ENCODE measurements at places on chromosomes 13 and 19.

DNA sequence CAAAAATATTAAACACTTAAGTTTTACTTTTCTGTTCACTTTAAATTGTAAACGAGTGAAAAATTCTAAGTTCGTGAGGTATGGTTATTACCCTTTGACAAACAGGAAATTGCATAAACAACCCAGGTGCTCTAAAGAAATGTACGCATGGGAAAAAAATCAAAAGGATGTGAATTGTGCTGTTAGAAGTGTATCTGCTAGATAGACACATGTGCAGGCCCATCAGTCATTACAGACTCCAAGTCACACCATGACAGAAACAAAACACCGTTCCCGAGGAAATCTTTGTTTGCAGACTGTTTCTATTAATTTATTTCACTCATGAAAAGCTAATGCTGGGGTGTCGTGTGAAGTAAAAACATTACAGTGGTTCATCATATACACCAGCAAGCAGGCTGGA, 17.0 kb upstream of the DOCK9 start:
- H3K27ac ChIP-seq: no peak overlapping the region
- no peak overlapping the region for H3K4me3 ChIP-seq
- H3K36me3 ChIP-seq: no peaks in the 10 kb centered on the region
- no peaks in the 10 kb centered on the region for H3K27me3 ChIP-seq
- no peak for DNase-seq

DNA sequence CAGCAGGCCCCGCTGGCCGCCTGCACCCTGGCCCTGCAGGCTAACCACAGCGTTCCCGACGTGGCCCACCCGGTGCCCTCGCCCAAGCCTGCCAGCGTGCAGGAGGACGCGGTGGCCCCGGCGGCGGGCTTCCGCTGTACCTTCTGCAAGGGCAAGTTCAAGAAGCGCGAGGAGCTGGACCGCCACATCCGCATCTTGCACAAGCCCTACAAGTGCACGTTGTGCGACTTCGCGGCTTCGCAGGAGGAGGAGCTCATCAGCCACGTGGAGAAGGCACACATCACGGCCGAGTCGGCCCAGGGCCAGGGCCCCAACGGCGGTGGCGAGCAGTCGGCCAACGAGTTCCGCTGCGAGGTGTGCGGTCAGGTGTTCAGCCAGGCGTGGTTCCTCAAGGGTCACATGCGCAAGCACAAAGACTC, 72.1 kb downstream of the ZNF536 start:
- no peak overlapping the region for H3K27ac ChIP-seq
- H3K4me1 ChIP-seq: peaks cover 2% of the 10 kb centered on the region
- no peaks in the 10 kb centered on the region for H3K27me3 ChIP-seq
- no peaks in the 10 kb centered on the region for H3K36me3 ChIP-seq

GRCh38 chr13:101919541-101920181, 467.2 kb downstream of the ITGBL1 start:
- H3K36me3 ChIP-seq: no peaks in the 10 kb centered on the region
- DNase-seq: peak; percentile 38
- peaks cover 3% of the 10 kb centered on the region for H3K4me1 ChIP-seq
- H3K27me3 ChIP-seq: peaks cover 6% of the 10 kb centered on the region
- peak overlapping the region; percentile 2 for H3K4me3 ChIP-seq

- H3K27ac ChIP-seq: no peak overlapping the region
- no peak for DNase-seq
- no peaks in the 10 kb centered on the region for H3K36me3 ChIP-seq
- H3K4me1 ChIP-seq: no peaks in the 10 kb centered on the region
- no peaks in the 10 kb centered on the region for H3K27me3 ChIP-seq
- H3K4me3 ChIP-seq: no peak overlapping the region
Measured at GRCh38 chr13:45872566-45872965, 21.0 kb upstream of the SIAH3 start.

- no peak for DNase-seq
- H3K4me1 ChIP-seq: peaks cover 18% of the 10 kb centered on the region
- H3K36me3 ChIP-seq: no peaks in the 10 kb centered on the region
- no peak overlapping the region for H3K4me3 ChIP-seq
- no peak overlapping the region for H3K27ac ChIP-seq
Measured at GRCh38 chr13:113762075-113762474, 3.0 kb downstream of the TMEM255B start.

GRCh38 chr13:110665491-110666254, 40.2 kb downstream of the CARS2 start:
- no peak overlapping the region for H3K4me3 ChIP-seq
- H3K27me3 ChIP-seq: no peaks in the 10 kb centered on the region
- H3K27ac ChIP-seq: no peak overlapping the region
- H3K4me1 ChIP-seq: no peaks in the 10 kb centered on the region
- no peak for DNase-seq

- H3K27ac ChIP-seq: peak overlapping the region; percentile 69
- H3K4me1 ChIP-seq: peaks cover 60% of the 10 kb centered on the region
- no peak for DNase-seq
- no peaks in the 10 kb centered on the region for H3K27me3 ChIP-seq
Measured at GRCh38 chr19:10748195-10748926, 30.5 kb downstream of the DNM2 start.

- H3K4me1 ChIP-seq: no peaks in the 10 kb centered on the region
- H3K36me3 ChIP-seq: no peaks in the 10 kb centered on the region
- H3K27ac ChIP-seq: no peak overlapping the region
- H3K4me3 ChIP-seq: no peak overlapping the region
- no peaks in the 10 kb centered on the region for H3K27me3 ChIP-seq
Measured at GRCh38 chr19:56603829-56604228, 8.7 kb downstream of the ZNF71 start.

DNA sequence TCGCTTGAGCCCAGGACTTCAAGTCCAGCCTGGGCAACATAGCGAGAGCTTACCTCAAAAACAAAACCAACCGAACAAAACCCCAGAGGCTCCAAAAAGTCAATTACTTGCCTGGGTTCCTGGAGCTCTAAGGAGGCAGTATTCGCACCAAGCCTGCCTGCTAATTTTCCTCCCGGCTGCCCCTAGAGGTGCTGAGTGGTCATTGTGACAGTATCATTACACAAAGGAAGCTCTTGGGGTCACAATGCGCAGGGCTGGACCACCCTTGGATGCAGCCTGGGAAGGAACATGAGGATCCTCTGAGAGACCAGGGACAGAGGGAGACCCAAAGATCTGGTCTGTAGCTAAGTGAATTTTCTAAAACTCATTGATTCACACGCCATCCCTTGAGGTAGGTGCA, 8.5 kb upstream of the PEX11G start:
- H3K4me3 ChIP-seq: no peak overlapping the region
- H3K27ac ChIP-seq: no peak overlapping the region
- no peaks in the 10 kb centered on the region for H3K36me3 ChIP-seq
- H3K4me1 ChIP-seq: peaks cover 14% of the 10 kb centered on the region

- H3K4me3 ChIP-seq: no peak overlapping the region
- peaks cover 48% of the 10 kb centered on the region for H3K4me1 ChIP-seq
- DNase-seq: no peak
- H3K36me3 ChIP-seq: no peaks in the 10 kb centered on the region
- peak overlapping the region; percentile 41 for H3K27ac ChIP-seq
Measured at GRCh38 chr19:19463348-19464117, 51.8 kb downstream of the TSSK6 start.

- no peak for DNase-seq
- no peaks in the 10 kb centered on the region for H3K36me3 ChIP-seq
- H3K4me1 ChIP-seq: no peaks in the 10 kb centered on the region
- no peak overlapping the region for H3K4me3 ChIP-seq
- no peaks in the 10 kb centered on the region for H3K27me3 ChIP-seq
Measured at GRCh38 chr19:42198676-42199439, 18.6 kb downstream of the DEDD2 start.

DNA sequence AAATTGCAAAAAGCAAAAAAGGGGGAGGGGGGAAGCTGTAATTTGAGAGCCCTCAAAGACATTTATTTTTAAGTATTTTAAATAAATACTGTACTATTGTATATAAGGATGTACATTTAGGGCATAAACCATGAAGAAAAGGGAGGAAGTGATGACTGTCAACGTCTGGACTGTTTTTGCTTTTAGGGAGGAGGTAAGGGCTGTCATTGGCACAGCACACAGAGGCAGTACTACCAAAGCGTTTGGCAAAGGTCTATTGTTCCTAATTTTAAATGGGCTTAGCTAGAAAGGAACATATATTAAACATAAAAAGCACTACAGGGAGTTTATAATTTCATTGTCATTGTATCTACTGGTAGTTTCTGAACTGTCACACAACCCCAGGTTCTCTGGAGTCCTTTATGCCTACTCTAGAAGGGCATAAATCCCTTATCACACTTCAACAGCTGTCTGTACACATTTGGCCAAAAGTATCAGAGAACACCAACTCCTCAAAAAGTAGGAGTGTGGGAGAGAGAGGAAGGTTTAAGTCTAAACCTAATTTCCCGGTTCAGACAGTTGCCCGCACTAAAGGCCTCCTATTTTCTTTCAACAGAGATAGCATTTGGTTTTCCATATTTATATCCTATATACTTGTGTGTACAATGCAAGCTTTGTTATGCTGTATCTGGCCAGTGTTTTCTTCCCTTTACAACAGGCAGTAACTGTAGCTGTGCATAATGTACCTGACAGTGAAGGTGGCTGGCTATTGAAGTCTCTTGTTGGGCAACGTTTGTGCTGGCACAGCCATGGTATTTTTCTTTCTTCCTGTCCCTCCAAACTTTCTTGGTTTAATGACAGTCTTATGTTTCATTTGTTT, 406.2 kb downstream of the KLF5 start:
- no peak overlapping the region for H3K4me3 ChIP-seq
- H3K27ac ChIP-seq: no peak overlapping the region
- H3K4me1 ChIP-seq: no peaks in the 10 kb centered on the region
- H3K36me3 ChIP-seq: no peaks in the 10 kb centered on the region

GRCh38 chr19:58083021-58083420, 15.0 kb downstream of the ZSCAN18 start:
- H3K27me3 ChIP-seq: no peaks in the 10 kb centered on the region
- no peak overlapping the region for H3K4me3 ChIP-seq
- H3K4me1 ChIP-seq: no peaks in the 10 kb centered on the region

- H3K4me3 ChIP-seq: no peak overlapping the region
- DNase-seq: no peak
- H3K4me1 ChIP-seq: no peaks in the 10 kb centered on the region
- peaks cover 3% of the 10 kb centered on the region for H3K36me3 ChIP-seq
- no peak overlapping the region for H3K27ac ChIP-seq
Measured at GRCh38 chr19:12314553-12314952, 18.9 kb downstream of the ZNF563 start.

GRCh38 chr13:75978818-75979217, 342.7 kb downstream of the LMO7 start:
- no peaks in the 10 kb centered on the region for H3K27me3 ChIP-seq
- no peak for DNase-seq
- H3K27ac ChIP-seq: no peak overlapping the region
- H3K36me3 ChIP-seq: no peaks in the 10 kb centered on the region
- no peak overlapping the region for H3K4me3 ChIP-seq

Measured in testis (tissue), 5 donors.